ENCODE measurements at places on chromosomes 1 and 21. TPM values are rescaled to one million over a fixed set of nuclear protein-coding genes. Genes with fewer than 3 reads are reported as not detected.

- no peak for DNase-seq
Observed at GRCh38 chr1:113269168-113269963, 120.9 kb upstream of the MAGI3 start.

The CNIH3 gene
- total RNA-seq, result 3.5 TPM

The ZFP69B gene
- total RNA-seq, result 5.0 TPM

GRCh38 chr1:165914136-165914798, 86.9 kb downstream of the UCK2 start:
- DNase-seq, result no peak

DNA sequence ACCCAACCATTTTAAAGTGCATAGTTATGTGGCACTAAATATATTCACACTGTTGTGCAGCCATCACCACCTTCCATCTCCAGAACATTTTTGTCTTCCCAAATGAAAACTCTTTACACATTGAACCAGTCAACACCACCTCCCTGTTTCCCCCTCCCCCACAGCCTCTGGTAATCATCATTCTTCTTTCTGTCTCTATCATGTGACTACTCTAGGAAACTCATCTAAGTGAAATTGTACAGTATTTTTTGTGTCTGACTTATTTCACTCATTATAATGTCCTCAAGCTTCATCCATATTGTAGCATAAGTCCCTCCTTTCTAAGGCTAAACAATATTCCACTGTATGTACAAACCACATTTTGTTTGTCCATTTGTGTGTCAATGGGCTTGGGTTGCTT, 128.0 kb downstream of the RUNX1 start:
- no peak for DNase-seq

GRCh38 chr1:48003741-48004531, 6.8 kb upstream of the TRABD2B start:
- no peak for DNase-seq

The COL6A2 gene
- total RNA-seq, result 140 TPM

- DNase-seq, result no peak
Observed at GRCh38 chr1:19344372-19344810, 32.3 kb downstream of the SLC66A1 start.
